Activated CD4-positive, alpha-beta T cell treated with anti-CD3 and anti-CD28 coated beads, Interleukin-2, amount 10 ng/mL, durations not matched to agents 7 days and 5 days (primary cell): ENCODE measurements at places on chromosomes 11 and 22.

- no peaks in the 10 kb centered on the region for H3K27me3 ChIP-seq
- H3K4me3 ChIP-seq = no peak overlapping the region
- H3K36me3 ChIP-seq = no peaks in the 10 kb centered on the region
- H3K4me1 ChIP-seq = no peaks in the 10 kb centered on the region
- DNase-seq = no peak
Measured at GRCh38 chr11:100630898-100631297, 56.2 kb upstream of the ARHGAP42 start.

- peaks cover 23% of the 10 kb centered on the region for H3K4me1 ChIP-seq
- H3K4me3 ChIP-seq = no peak overlapping the region
- H3K36me3 ChIP-seq = no peaks in the 10 kb centered on the region
- no peak for DNase-seq
Measured at GRCh38 chr11:34203377-34203871, 98.0 kb downstream of the NAT10 start.

GRCh38 chr11:12867531-12867930 is 141.6 kb upstream of the RASSF10 start:
- no peaks in the 10 kb centered on the region for H3K36me3 ChIP-seq
- H3K4me1 ChIP-seq = no peaks in the 10 kb centered on the region
- peaks cover 33% of the 10 kb centered on the region for H3K27me3 ChIP-seq
- no peak overlapping the region for H3K4me3 ChIP-seq

DNA sequence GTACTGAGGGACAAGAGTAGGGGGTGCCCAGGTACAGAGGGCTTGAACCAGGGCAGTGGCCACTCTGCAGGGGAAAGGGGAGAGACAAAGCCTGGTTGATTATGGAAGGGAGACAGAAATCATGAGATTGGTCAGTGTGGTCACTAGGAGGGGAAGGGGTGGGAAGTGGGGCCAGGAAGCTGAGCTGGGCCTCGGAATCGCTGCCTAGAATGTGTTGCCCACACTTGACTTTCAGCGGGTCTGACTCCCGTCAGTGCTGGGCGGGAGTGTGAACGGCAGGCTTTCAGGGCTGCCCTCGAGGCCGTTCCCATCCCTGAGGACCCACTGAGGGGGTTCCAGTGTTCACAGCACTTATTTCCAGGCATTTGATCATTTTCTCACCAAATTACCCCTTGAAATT is 5.9 kb downstream of the DAGLA start:
- H3K4me1 ChIP-seq = peaks cover 2% of the 10 kb centered on the region
- H3K36me3 ChIP-seq = no peaks in the 10 kb centered on the region
- H3K4me3 ChIP-seq = no peak overlapping the region

- H3K4me3 ChIP-seq = no peak overlapping the region
- H3K4me1 ChIP-seq = no peaks in the 10 kb centered on the region
- H3K27ac ChIP-seq = no peak overlapping the region
- no peak for DNase-seq
- no peaks in the 10 kb centered on the region for H3K36me3 ChIP-seq
Measured at GRCh38 chr22:17322511-17322910, 46.7 kb upstream of the CECR2 start.

GRCh38 chr22:20464096-20464614 is 26.5 kb upstream of the SCARF2 start:
- peak overlapping the region; percentile 100 for H3K27ac ChIP-seq
- peak; percentile 84 for DNase-seq
- peak overlapping the region; percentile 59 for H3K4me3 ChIP-seq
- H3K27me3 ChIP-seq = no peaks in the 10 kb centered on the region
- H3K36me3 ChIP-seq = peaks cover 57% of the 10 kb centered on the region

DNA sequence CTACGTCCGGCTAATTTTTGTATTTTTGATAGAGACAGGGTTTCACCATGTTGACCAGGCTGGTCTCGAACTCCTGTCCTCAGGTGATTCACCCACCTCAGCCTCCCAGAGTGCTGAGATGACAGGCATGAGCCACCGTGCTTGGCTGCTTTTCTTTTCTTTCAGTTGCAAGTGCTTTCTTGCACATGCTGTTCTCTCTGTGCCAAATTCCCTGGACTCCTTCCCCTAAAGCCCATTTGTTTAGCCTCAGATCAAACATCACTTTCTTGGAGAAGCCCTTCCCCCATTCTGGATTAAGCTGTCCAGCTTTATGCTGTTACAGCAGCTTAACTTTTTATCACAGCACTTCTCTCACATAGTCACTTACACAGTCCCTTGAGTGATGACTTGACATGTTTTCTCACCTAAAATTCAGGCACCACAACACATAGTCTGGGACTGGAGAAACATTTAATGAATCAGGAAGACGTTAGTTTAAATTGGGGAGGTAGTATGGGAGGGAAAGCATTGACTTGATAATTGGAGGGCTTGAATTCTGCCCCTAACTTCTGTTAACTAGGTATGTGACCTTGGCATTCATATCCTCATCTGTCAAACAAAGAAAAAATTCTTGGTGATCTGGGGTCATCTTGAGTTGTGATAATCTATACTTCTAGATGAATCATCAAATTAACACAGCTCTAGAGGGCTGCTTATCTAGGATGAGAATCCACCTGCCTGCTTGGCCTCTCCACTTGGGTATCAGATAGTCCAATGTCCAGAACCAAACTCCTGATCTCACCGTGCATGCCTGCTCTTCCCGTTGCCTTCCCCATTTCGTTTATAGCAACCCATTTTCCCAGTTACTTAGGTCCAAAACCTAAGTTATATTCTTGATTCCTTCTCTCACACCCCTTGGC is 18.4 kb downstream of the ACO2 start:
- H3K4me3 ChIP-seq = no peak overlapping the region
- H3K36me3 ChIP-seq = no peaks in the 10 kb centered on the region
- no peak for DNase-seq
- no peak overlapping the region for H3K27ac ChIP-seq
- no peaks in the 10 kb centered on the region for H3K27me3 ChIP-seq

GRCh38 chr11:129372609-129373488 is 2.8 kb upstream of the BARX2 start:
- H3K27me3 ChIP-seq = peaks cover 91% of the 10 kb centered on the region
- no peaks in the 10 kb centered on the region for H3K36me3 ChIP-seq
- H3K27ac ChIP-seq = no peak overlapping the region
- H3K4me3 ChIP-seq = peak overlapping the region; percentile 40

- H3K4me1 ChIP-seq = peaks cover 26% of the 10 kb centered on the region
- H3K27me3 ChIP-seq = peaks cover 22% of the 10 kb centered on the region
- H3K36me3 ChIP-seq = peaks cover 2% of the 10 kb centered on the region
- H3K4me3 ChIP-seq = no peak overlapping the region
- H3K27ac ChIP-seq = no peak overlapping the region
- DNase-seq = no peak
Measured at GRCh38 chr22:36902143-36902926, 11.1 kb upstream of the CSF2RB start.

- peaks cover 15% of the 10 kb centered on the region for H3K36me3 ChIP-seq
- no peaks in the 10 kb centered on the region for H3K27me3 ChIP-seq
- no peak overlapping the region for H3K27ac ChIP-seq
- peak; percentile 17 for DNase-seq
- peaks cover 26% of the 10 kb centered on the region for H3K4me1 ChIP-seq
- no peak overlapping the region for H3K4me3 ChIP-seq
Measured at GRCh38 chr11:111631666-111632039, 29.4 kb downstream of the SIK2 start.

GRCh38 chr11:67309661-67310061 is 6.3 kb downstream of the SSH3 start:
- no peaks in the 10 kb centered on the region for H3K36me3 ChIP-seq
- H3K27me3 ChIP-seq = no peaks in the 10 kb centered on the region
- peaks cover 29% of the 10 kb centered on the region for H3K4me1 ChIP-seq
- H3K4me3 ChIP-seq = no peak overlapping the region
- H3K27ac ChIP-seq = peak overlapping the region; percentile 46

- no peaks in the 10 kb centered on the region for H3K27me3 ChIP-seq
- no peaks in the 10 kb centered on the region for H3K36me3 ChIP-seq
- no peak overlapping the region for H3K4me3 ChIP-seq
- H3K27ac ChIP-seq = no peak overlapping the region
Measured at GRCh38 chr11:96642583-96642982, 252.8 kb downstream of the JRKL start.

- peaks cover 5% of the 10 kb centered on the region for H3K27me3 ChIP-seq
- no peaks in the 10 kb centered on the region for H3K4me1 ChIP-seq
Measured at GRCh38 chr11:116424615-116425261, 348.0 kb downstream of the BUD13 start.

DNA sequence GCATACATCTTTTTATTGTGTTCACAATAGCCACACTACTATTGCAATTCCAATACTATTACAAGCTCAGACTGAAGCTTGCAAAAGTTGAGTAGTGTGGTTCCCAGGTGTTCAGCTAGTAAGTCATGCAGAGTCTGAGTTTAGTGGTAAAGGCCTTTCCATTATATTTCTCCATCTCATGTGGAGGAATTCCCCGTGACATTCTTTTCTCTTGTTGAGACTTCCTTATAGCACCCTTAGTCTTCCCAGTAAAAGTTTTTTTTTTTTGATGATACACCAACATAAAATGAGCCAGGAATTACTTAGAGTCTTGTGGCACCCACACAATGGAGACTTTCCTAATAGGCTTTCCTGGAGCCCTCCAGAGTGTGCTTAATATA is 110.8 kb downstream of the UVRAG start:
- H3K36me3 ChIP-seq = no peaks in the 10 kb centered on the region
- H3K4me3 ChIP-seq = no peak overlapping the region
- H3K27me3 ChIP-seq = no peaks in the 10 kb centered on the region
- DNase-seq = no peak
- no peak overlapping the region for H3K27ac ChIP-seq
- peaks cover 3% of the 10 kb centered on the region for H3K4me1 ChIP-seq

DNA sequence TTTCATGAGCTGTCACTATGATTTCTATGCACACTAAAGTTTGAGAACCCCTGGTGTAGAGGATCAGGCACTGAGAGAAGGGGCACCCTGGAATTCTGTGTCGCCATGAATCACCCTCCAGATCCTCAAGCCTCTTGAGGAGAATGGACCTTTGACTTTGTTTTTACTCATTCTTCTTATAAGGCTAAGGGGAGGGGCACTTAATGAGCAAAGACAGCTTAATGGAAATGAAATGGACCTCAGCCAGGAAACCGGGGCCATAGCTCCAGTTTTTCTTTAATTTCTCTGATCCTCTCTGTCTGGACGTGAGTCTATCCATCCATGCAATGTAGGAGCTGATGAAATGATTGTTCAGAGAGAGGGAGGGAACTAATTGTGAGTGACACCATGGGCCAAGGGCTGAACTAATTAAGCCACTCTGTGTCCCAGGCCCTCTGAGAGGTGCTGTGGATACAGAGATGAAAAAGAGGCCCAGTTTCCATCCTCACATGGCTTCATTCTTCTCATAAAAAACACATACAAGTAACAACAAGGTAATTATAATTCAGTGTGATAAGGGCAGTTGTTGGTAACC is 32.8 kb downstream of the OR2AT4 start:
- no peaks in the 10 kb centered on the region for H3K36me3 ChIP-seq
- peaks cover 21% of the 10 kb centered on the region for H3K27me3 ChIP-seq
- no peak for DNase-seq
- no peak overlapping the region for H3K4me3 ChIP-seq
- H3K27ac ChIP-seq = no peak overlapping the region
- no peaks in the 10 kb centered on the region for H3K4me1 ChIP-seq

DNA sequence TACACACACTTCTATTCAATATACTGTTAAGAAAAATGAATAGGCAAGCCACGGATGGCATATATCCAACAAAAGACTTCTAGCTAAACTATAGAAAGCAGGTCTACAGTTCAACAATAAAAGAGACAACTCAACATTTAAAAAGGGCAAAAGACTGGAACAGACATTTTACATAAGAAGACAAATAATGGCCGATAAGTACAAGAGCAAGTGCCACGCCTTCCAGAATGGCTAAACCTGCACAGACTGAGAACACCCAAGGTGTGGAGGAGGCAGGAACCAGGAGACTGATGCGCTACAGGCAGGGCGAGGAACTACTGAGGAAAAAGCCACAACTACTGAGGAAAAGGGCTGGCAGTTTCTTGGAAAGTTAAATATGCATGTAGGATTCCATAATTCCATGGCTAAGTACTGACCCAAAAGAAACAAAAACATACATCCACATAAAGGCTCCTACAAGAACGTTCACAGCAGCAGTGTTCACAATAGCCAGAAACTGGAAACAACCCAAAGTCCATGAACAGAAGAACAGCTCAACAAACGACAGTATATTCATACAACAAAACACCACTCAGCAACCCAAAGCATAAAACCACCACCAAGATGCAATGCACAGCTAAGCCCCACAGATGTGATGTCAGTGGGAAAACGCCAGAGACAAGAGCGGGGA is 9.6 kb upstream of the MOB2 start:
- H3K4me3 ChIP-seq = no peak overlapping the region
- H3K27ac ChIP-seq = no peak overlapping the region
- H3K4me1 ChIP-seq = peaks cover 32% of the 10 kb centered on the region
- no peak for DNase-seq
- H3K27me3 ChIP-seq = no peaks in the 10 kb centered on the region
- H3K36me3 ChIP-seq = peaks cover 13% of the 10 kb centered on the region

DNA sequence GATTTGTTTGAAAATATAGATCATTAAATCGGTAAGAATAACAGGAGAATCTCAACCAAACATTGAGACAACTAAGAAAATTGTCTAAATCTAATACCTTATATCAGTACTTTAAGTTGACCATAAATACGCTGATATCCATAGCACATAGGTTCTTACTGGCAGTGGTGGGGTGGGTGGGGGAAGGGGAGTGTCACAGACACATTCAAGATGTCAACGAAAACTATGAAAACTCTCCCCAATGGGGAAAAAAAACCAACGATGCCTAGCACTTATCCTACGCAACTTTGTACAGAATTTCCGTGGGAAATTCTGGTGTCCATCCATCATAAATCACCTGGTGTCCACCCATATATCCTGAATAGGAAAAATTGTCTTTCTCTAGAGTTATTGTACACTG is 6.2 kb downstream of the GRAP2 start:
- H3K4me3 ChIP-seq = peak overlapping the region; percentile 99
- H3K4me1 ChIP-seq = peaks cover 68% of the 10 kb centered on the region
- H3K36me3 ChIP-seq = peaks cover 68% of the 10 kb centered on the region
- H3K27ac ChIP-seq = peak overlapping the region; percentile 89
- no peaks in the 10 kb centered on the region for H3K27me3 ChIP-seq

- DNase-seq = no peak
- no peaks in the 10 kb centered on the region for H3K36me3 ChIP-seq
- peaks cover 15% of the 10 kb centered on the region for H3K27me3 ChIP-seq
- no peak overlapping the region for H3K4me3 ChIP-seq
Measured at GRCh38 chr11:94781837-94782236, 13.7 kb downstream of the AMOTL1 start.

DNA sequence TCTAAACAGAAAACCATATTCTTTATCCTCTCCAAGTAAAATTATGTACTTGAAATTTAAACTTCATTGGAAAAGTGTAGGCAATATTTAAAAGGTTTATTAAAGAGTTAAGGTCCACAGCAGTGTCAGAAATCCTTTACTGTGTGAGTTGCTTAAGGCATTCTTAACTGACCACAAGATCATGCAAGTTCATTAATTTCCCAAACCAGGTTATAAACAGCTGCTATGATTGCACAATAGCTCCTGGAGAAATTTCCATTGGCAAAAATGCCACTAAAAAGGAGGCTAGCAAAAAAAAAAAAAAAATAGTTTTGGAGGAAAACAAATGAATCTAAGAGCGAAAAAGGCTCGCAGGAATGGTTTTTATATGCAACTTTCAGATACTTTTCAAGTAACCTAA is 106.2 kb downstream of the ETS1 start:
- H3K36me3 ChIP-seq = peaks cover 99% of the 10 kb centered on the region
- peak overlapping the region; percentile 69 for H3K4me3 ChIP-seq
- no peak for DNase-seq
- H3K27me3 ChIP-seq = no peaks in the 10 kb centered on the region

- no peaks in the 10 kb centered on the region for H3K4me1 ChIP-seq
- no peaks in the 10 kb centered on the region for H3K36me3 ChIP-seq
- DNase-seq = no peak
- no peak overlapping the region for H3K27ac ChIP-seq
- no peaks in the 10 kb centered on the region for H3K27me3 ChIP-seq
Measured at GRCh38 chr11:71336996-71337754, 84.8 kb upstream of the SHANK2 start.

- H3K4me1 ChIP-seq = peaks cover 6% of the 10 kb centered on the region
- no peak within 1 kb of the TSS for H3K27ac ChIP-seq
- peak within 1 kb of the TSS; percentile 54 for H3K4me3 ChIP-seq
- peak; percentile 37 for DNase-seq
Measured at GRCh38 chr11:82733444-82734119, at the start of gene FAM181B. Gene FAM181B, minus strand, starts transcription at chr11:82733864. Its CDS starts 135 bp downstream, at chr11:82733729.
